ENCODE measurements at places on chromosomes 12 and 14. TPM values are rescaled to one million over a fixed set of nuclear protein-coding genes. Genes with fewer than 3 reads are reported as not detected.
A peak's percentile ranks its signal among the peaks of the same experiment; 100 is the strongest.

DNA sequence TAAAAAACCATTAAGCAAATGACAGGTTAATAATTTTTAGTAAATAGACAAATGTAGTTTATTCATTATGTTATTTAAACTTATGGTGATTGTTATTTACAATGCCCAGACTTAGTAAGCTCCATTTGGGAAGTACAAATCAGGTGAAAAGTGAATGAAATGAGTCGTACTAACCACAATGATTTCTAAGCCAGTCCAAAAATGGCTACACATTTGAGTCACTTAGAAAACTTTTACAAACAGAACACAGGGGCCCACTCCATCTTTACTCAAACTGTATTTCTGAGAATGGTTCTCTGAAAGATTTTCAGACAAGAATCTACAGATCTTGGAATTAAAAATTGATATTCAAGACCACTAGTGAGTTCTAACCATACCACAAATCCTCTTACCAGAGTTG is 653.3 kb upstream of the MIS18BP1 start:
- no peaks in the 10 kb centered on the region for H3K36me3 ChIP-seq
- no peaks in the 10 kb centered on the region for H3K4me1 ChIP-seq
- DNase-seq: no peak
- no peak overlapping the region for H3K4me3 ChIP-seq
- H3K27me3 ChIP-seq: no peaks in the 10 kb centered on the region
- no peak overlapping the region for H3K27ac ChIP-seq

DNA sequence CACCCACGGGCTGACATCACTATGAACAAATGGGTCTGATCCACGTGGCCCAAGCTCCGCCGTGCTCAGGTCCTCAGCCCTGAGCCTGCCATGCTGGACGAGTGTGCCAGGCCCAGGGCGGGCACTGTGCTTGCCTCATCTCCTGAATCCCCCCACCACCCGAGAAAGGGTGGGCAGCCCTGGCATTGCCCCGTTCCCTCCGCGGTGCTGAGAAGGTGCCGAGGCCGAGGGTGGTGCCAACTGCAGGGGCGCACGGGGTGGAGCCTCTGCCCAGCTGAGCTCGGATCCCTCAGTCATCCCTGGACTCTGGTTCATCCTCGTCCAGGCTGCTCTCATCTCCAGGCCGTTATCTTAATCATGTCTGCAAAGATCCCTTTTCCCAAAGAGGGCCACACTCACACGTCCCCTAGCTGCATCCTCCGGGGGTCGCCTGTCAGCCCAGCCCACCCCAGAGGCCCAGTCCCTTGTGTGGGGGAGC is 60.6 kb downstream of the NOC4L start:
- no peak overlapping the region for H3K27ac ChIP-seq
- H3K27me3 ChIP-seq: peaks cover 92% of the 10 kb centered on the region
- no peaks in the 10 kb centered on the region for H3K36me3 ChIP-seq

Gene HVCN1
- 11.5 TPM for total RNA-seq

DNA sequence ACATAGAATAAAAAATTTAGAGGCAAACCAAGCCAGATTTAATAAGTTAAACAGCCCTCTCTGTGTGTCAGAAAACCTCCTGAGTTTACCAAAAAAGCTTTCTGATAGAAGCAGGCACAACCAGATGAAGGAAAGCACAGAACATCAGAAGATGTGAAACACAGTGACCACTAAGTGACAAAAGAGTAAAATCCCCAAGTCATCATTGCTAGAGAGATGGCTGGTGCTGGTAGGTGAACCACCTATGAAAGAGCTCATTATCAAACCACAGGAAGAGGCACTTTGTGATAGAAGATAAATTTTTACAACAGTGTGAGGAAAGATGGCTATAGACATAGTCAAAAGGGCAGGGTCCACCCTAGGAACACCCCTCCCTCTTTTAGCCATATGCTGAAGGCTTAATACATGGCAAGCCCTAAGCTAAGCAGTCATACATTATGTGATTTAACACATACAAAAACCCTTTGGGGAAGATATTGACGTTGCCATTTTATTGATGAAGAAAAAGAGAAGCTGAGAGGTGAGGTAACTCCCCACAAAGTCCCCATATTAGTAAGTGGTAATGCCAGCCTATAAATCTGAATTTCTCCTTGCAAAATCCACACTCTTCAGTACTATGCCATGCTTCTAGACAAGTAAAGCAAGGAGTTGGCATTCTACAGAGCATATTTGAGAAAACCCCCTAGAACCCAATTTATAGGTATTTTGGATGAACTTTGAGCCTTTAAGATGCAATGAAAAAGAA is 449.9 kb downstream of the LRIG3 start:
- no peak for DNase-seq
- no peak overlapping the region for H3K4me3 ChIP-seq
- no peaks in the 10 kb centered on the region for H3K36me3 ChIP-seq

Gene JAG2
- total RNA-seq: 26.1 TPM

Gene RNASE2
- total RNA-seq: 1.3 TPM

Gene RERGL
- total RNA-seq: 0.69 TPM

Gene TPCN1
- 153 TPM for total RNA-seq

Gene MYO1H
- 0.16 TPM for total RNA-seq

DNA sequence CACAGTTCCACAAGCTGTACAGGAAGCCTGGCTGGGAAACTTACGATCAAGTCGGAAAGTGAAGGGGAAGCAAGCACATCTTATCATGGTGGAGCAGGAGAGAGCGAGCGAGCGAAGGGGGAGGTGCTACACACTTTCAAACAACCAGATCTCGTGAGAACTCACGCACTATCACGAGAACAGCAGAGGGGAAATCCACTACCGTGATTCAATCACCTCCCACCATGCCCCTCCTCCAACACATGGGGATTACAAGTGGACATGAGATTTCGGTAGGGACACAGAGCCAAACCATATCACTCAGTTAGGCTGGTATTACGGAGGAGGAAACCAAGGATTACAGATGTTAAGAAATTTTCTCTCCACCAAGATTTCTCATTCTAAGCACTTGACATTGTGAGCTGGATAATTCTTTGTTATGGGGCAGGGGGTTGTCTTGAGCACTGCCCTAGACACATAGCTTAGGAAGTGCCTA is 262.0 kb upstream of the G2E3 start:
- no peak overlapping the region for H3K4me3 ChIP-seq
- no peak overlapping the region for H3K27ac ChIP-seq
- H3K4me1 ChIP-seq: no peaks in the 10 kb centered on the region
- DNase-seq: no peak
- H3K27me3 ChIP-seq: no peaks in the 10 kb centered on the region

- H3K27me3 ChIP-seq: peaks cover 79% of the 10 kb centered on the region
- H3K4me1 ChIP-seq: no peaks in the 10 kb centered on the region
- H3K4me3 ChIP-seq: no peak overlapping the region
- H3K36me3 ChIP-seq: no peaks in the 10 kb centered on the region
- no peak for DNase-seq
- H3K27ac ChIP-seq: no peak overlapping the region
Measured at GRCh38 chr14:106610691-106611090, 1084.3 kb downstream of the TMEM121 start.

Gene RPGRIP1
- total RNA-seq: 0.30 TPM

Gene IL22
- not detected for total RNA-seq

Gene LRRC23
- total RNA-seq: 11.6 TPM

- peaks cover 6% of the 10 kb centered on the region for H3K27me3 ChIP-seq
- H3K36me3 ChIP-seq: no peaks in the 10 kb centered on the region
- no peak for DNase-seq
Measured at GRCh38 chr12:51744235-51744634, 104.3 kb downstream of the FIGNL2 start.

Gene BEST3
- total RNA-seq: 0.80 TPM

GRCh38 chr12:52037248-52037861 is 13.9 kb upstream of the NR4A1 start:
- H3K27ac ChIP-seq: peak overlapping the region; percentile 96
- H3K4me3 ChIP-seq: peak overlapping the region; percentile 75
- H3K36me3 ChIP-seq: no peaks in the 10 kb centered on the region
- peaks cover 94% of the 10 kb centered on the region for H3K4me1 ChIP-seq

DNA sequence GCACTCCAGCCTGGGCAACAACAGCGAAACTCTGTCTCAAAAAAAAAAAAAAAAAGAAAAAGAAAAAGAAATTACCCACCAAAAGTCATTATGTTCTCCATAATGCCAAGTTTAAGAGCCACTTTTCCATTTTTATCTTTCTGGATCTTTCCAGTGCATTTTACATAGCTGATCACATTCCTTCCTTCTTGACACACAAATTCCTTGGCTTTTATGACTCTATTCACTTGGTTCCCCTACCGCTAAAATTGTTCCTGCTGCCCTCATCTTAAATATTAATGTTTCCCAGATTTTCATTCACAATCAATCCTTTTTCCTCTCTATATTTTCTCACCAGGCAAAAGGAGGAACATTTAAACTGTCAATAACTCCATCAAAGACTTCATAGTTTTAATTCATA is 20.2 kb downstream of the KLHL28 start:
- no peak overlapping the region for H3K27ac ChIP-seq
- H3K4me3 ChIP-seq: no peak overlapping the region
- H3K36me3 ChIP-seq: peaks cover 66% of the 10 kb centered on the region
- H3K27me3 ChIP-seq: no peaks in the 10 kb centered on the region
- H3K4me1 ChIP-seq: peaks cover 3% of the 10 kb centered on the region

- H3K36me3 ChIP-seq: no peaks in the 10 kb centered on the region
- no peak overlapping the region for H3K4me3 ChIP-seq
- H3K4me1 ChIP-seq: no peaks in the 10 kb centered on the region
- DNase-seq: no peak
Measured at GRCh38 chr14:81161749-81162148, 59.0 kb downstream of the GTF2A1 start.

DNA sequence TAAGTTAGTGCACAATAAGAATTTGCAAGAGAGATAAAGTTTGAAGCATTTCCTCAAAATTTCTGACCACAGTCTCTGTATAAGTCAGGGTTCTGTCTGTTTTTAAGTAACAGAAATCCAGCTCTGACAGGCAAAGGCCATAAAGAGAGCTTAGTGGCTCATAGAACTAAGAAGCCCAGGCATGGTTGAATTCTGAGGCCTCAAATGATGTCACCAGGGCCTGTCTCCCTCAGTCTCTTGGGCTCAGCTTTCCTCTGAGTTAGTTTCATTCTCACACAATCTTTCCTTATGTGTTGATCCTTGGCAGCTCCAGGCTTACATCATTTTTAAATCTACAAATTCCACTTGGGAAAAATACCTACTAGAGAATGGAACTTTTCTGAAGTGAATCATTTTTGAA is 173.4 kb upstream of the ATP2B1 start:
- no peaks in the 10 kb centered on the region for H3K36me3 ChIP-seq
- no peak for DNase-seq
- H3K4me1 ChIP-seq: no peaks in the 10 kb centered on the region
- H3K27me3 ChIP-seq: peaks cover 17% of the 10 kb centered on the region

GRCh38 chr14:70259420-70259819 is 70.7 kb upstream of the SLC8A3 start:
- no peak overlapping the region for H3K4me3 ChIP-seq
- no peak overlapping the region for H3K27ac ChIP-seq
- no peak for DNase-seq
- H3K4me1 ChIP-seq: no peaks in the 10 kb centered on the region
- H3K36me3 ChIP-seq: no peaks in the 10 kb centered on the region

- no peak for DNase-seq
- H3K27me3 ChIP-seq: no peaks in the 10 kb centered on the region
- no peak overlapping the region for H3K4me3 ChIP-seq
Measured at GRCh38 chr12:118560733-118561132, 184.4 kb downstream of the SUDS3 start.

Gene MIS18BP1
- total RNA-seq: 6.9 TPM

Gene TRHDE
- 0.96 TPM for total RNA-seq

- peak overlapping the region; percentile 85 for H3K4me3 ChIP-seq
- peaks cover 1% of the 10 kb centered on the region for H3K36me3 ChIP-seq
- no peak for DNase-seq
- H3K27me3 ChIP-seq: no peaks in the 10 kb centered on the region
- H3K4me1 ChIP-seq: peaks cover 55% of the 10 kb centered on the region
Measured at GRCh38 chr14:30621354-30621939, 672 bp upstream of the SCFD1 start.

DNA sequence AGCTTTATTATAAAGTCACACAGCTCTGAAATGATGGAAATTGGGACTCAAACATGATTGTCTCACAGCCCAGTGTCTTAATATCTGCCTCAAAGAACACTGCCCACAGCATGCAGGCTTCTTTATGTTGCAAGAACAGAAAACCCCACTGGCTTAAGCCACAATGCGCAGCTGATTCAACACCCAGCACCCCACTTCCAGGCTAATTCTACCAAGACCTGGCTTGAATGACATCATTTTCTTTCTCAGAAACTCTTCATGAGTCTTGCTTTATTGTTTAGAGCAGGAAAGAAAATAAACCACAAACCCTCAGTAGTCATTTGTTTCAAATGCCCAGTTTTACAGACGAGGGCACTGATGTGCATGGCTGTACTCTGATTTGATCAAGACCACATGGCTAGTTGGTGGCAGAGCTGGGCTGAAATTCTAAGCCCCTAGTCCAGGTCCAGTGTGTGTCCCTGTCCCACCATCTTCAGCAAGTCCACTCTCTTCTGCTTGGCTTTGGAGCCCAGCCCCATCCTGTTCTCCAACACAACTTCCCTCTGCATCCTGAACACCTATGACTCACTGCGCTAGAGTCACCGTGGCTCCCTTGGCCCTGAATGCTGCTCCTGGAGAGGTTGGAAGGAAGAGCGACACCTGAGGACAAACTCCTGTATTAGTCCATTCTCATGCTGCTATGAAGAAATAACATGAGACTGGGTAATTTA is 50.3 kb upstream of the SRSF5 start:
- DNase-seq: peak; percentile 16
- H3K4me1 ChIP-seq: peaks cover 95% of the 10 kb centered on the region
- H3K36me3 ChIP-seq: no peaks in the 10 kb centered on the region
- H3K4me3 ChIP-seq: no peak overlapping the region

Gene TAS2R42
- total RNA-seq: not detected

DNA sequence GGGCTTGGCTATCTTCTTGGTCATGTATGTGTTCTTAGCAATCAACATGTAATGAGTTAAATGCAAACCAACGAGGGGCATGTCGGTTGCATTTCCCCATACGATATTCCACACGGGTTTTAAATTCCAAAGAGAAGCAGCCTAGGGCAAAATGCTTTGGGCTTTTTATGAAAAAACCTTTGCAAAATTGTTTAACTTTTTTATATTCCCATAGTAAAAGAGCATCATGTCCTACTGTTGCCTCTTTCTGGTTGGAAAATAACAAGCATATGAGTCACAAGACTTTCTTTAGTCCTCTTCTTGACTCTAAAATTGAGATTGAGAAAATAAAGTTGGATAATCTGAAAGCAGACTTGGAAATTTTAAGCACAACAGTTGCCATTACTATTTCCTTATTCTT is 3.8 kb upstream of the DIO2 start:
- H3K27me3 ChIP-seq: no peaks in the 10 kb centered on the region
- no peaks in the 10 kb centered on the region for H3K36me3 ChIP-seq
- H3K4me1 ChIP-seq: peaks cover 4% of the 10 kb centered on the region
- no peak overlapping the region for H3K4me3 ChIP-seq
- H3K27ac ChIP-seq: peak overlapping the region; percentile 72

DNA sequence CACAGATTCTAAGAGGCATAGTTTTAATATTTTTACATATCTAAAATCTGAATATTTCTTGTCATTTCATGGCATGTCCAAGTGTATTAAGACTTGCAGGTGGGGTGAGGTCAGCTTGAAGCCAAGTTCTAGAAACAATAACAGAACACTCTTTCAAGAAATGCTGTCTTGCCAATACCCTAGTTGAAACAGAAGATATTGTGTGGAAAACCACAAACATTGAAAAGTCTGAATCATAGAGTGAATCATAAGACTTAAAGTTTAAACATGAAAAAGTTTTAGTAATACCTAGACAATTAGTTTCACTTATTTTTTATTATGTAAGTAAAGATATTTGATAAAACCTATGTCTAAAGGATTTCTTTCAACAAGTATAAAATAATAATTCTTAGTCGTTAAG is 191.5 kb upstream of the CAND1 start:
- H3K27ac ChIP-seq: no peak overlapping the region
- H3K4me1 ChIP-seq: no peaks in the 10 kb centered on the region
- H3K27me3 ChIP-seq: peaks cover 27% of the 10 kb centered on the region
- no peak overlapping the region for H3K4me3 ChIP-seq
